ENCODE measurements at places on chromosomes 11 and 22. TPM values are rescaled to one million over a fixed set of nuclear protein-coding genes. Genes with fewer than 3 reads are reported as not detected.
A peak's percentile ranks its signal among the peaks of the same experiment; 100 is the strongest.

Gene DNHD1
- total RNA-seq, result 48.0 TPM

Gene KDM4D
- total RNA-seq, result 0.33 TPM

Gene UEVLD
- 8.0 TPM for total RNA-seq

Gene OR10A2
- not detected for total RNA-seq

Gene PGR
- total RNA-seq, result not detected

Gene CARD16
- total RNA-seq, result 40.8 TPM

Gene ACR
- not detected for total RNA-seq

Gene TEX12
- total RNA-seq, result 0.70 TPM

Gene RNF121
- total RNA-seq, result 28.4 TPM

Gene CNTN5
- not detected for total RNA-seq

Gene KCNJ5
- 0.13 TPM for total RNA-seq

Gene PES1
- total RNA-seq, result 36.0 TPM

DNA sequence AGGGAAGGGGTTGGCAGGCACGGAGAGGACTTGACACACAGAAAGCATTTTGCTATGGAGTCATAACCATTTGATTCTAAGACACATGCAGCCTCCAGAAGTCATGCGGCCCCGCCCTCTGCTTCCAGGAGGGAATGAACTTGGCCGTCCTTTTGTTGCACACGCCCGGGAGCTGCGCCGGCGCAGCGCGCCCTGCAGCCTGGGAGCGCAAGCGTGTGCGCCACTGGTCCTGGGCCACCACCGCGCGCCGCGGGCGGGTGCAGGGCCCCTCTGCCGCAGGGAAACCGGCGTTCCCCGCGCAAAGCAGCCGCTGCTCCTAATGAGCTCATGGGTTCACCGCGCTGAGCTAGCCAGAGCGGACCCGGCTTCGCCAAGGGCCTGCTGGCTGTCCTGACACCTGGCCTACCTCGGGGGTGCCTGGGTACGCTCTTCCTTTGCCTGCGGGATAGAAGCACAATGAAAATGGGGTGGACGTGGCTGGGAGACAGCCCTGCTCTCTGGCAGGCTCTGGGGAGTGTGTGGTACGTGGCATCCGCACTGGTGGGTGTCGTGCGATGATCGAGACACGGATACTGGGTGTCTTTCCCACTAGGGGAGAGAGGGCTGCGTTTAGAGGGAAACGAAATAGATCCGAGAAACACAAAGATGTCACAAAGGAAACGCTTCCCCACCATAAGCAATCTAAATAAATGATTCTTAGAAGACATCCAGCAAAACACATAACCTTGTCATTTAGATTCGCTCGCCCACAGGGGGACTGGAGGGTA lies 669 bp downstream of the MICAL3 start:
- no peak for DNase-seq

- DNase-seq, result no peak
Observed at GRCh38 chr11:94880216-94880615, 93.1 kb downstream of the CWC15 start.

DNA sequence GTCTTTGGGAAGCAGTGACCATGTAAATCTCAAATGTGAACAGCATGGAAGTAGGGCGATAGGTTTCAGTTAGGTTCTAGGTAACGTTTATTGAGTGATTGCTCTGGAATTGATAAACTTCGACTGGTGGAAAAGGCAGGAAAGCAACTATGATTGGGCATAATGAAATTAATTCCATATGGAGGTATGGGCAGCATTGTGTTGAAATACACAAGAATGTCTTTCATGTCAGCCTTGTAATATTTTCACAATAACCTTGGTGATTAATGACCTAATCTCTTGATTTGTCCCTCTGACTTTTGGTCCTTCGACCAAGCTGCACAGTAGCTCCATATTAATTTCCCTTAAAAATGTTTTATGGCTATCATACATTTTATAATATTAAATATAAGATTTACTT lies 2.8 kb downstream of the CEP57 start:
- DNase-seq, result no peak

- DNase-seq, result no peak
Observed at GRCh38 chr11:46694607-46695006, 5.8 kb downstream of the ARHGAP1 start.

GRCh38 chr11:68704887-68705286 lies 20.5 kb downstream of the GAL start:
- DNase-seq, result no peak

GRCh38 chr11:120197251-120197891 lies 13.5 kb upstream of the OAF start:
- DNase-seq, result no peak

- DNase-seq, result peak; percentile 48
Observed at GRCh38 chr11:64358907-64359711, at the start of gene RPS6KA4. RPS6KA4 (plus strand) TSS chr11:64359162; CDS start chr11:64359236, 74 bp downstream.

DNA sequence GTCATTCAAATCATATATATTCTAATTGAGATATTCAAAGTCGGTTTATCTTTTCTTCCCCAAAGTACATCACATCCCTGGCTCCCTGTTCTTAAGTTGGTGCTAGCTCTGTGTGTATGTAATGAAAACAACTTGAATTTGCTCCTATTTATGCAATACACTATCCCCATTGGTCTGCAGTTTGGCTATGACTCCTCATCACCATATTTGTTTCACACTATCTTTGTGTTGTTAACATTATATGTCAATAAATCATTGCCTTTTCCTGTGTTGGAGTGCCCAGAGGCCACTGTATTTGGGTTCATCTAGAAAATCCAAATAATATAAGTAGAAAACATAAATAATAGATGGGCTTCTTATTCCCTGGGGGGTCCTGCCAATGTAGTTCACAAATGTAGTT lies 306.6 kb upstream of the TENM4 start:
- no peak for DNase-seq

DNA sequence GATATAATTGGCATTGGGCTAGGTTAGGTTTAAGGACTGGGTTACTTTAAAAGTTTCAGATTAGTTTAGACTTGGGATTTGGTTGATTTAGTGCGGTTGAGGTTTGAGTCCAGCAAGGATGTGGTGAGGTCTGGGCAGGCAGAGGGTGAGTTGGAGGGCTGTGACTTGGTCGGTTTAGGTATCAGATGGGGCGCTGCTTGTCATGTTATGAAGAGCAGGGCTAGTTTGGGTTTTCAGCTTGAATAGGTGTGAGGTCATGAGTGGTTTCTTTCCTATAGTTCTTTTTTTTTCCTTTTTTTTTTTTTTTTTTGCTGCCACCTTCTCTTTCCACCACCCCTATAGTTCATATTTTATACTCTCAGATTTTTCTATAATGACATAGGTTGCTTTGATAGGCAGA lies 4.8 kb downstream of the CLCF1 start:
- no peak for DNase-seq

DNA sequence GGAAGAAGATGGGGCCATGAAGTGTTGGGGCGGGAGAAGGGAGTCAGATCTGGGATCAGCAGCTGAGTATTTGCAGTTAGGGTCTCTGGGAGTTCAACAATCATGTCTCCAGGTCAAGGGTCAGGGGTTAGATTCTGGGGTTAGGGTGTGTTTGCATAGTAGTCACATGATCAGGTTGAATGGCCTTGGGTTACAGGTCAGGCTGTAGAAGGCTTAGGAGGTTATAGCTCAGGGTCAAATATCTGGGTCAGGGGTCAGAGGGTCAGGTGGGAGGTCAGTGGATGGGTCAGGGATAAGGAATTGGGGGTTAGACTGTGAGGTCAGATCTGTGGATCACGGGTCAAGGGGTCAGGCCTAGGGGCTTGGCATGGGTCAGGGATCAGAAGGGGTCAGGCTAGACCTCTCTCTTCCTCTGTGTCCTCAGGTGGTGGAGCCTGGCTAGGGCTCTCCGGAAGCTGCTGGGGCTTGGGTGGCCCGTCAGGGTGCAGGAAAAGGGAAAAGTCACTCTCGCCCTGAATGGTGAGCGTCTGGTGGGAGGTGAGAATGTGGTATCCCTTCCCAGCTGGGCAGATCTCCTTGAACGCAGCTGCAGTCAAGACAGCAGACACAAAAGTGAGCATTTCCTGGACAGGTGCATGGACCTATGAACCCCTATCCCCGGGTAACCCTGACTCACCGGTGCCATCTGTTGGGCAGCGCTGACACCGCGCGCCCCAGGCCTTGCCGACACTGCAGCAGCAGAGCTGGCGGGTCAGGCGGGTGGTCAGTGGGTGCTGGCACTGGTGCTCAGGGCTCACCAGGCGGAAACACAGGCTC lies 6.4 kb downstream of the LTBP3 start:
- DNase-seq, result peak; percentile 53

DNA sequence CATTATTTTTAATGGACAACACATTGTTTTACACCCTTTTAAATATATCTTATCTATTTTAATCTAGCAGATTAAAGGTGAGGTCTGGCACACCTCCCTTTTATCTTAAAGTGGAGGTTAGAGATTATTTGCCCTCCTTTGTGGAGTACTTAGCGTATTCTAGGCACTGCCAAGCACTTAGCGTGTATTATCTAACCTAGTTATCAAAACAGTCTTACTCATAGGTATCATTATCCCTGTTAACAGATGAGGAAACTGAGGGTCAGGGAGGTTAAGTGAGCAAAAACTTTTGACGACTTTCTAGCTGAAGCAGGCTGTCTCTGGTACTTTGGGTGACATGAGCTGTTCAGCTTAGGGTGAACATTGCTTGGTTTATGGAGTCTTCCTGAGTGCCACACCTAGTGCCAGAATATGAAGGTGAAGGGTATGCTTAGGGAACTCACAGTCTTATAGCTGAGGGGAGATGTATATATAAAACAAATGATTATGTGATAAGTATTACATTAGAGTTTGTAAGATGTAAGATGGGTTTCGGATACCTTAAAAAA lies 55.0 kb downstream of the ZNRF3 start:
- no peak for DNase-seq

- no peak for DNase-seq
Observed at GRCh38 chr22:25488244-25489020, 76.0 kb upstream of the GRK3 start.

- DNase-seq, result no peak
Observed at GRCh38 chr11:66986178-66986545, 11.1 kb downstream of the C11orf86 start.

GRCh38 chr11:36729825-36730224 lies 131.8 kb upstream of the RAG2 start:
- no peak for DNase-seq

GRCh38 chr22:43044290-43044712 lies 29.4 kb upstream of the PACSIN2 start:
- DNase-seq, result no peak

- DNase-seq, result no peak
Observed at GRCh38 chr11:72421351-72421750, 13.0 kb downstream of the CLPB start.

DNA sequence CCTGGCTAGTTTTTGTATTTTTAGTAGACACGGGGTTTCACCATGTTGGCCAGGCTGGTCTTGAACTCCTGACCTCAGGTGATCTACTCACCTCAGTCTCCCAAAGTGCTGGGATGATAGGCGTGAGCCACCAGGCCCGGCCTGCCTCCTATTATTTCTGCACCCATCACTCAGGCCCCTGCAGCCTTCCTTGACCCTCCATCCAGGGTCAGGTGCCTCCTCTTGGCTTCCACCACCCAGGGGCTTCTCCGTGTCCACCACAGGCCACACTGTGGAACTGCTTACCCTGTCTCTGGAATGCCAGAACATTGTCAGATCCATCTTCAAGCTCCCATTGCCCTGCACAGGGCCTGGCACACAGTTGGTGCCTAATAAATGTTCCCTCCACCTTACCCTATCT lies 75.4 kb upstream of the RTL6 start:
- no peak for DNase-seq

DNA sequence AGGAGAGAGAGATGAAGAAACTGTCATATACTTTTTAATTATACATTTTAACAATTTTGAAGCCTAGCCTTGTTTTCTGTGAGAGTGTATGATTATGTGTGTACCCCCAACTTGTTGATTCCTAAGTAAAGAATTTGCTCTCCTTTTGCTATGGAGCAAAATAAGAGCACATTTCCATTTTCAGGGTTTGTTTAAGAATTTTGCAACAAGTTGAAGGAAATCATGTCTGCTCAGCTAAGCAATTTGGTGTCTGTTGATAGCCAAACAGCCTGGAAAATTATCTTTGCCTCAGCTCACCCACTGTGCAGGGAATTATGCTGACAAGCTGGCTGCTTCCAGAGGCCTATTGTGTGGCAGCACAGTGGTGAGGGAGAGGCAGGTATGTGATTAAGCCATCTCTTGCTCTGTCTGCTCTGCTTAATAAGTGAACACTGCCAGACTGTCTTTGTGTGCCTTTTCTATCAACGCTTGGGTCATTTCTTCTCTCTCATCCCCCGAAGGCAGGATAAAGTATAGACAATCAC lies 135.1 kb upstream of the TTC12 start:
- DNase-seq, result no peak

DNA sequence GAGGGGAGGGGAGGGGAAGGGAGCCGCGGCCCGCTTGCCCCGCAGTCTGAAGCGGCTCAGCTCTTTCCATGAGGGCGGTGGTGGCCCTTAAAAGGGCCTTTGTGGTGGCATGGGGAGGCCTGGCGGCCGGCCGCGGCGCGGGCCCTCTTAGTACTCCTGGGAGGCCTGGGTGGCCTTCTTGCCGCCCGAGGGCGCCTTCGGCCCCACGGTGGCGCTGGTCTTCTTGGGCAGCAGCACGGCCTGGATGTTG lies 6.9 kb downstream of the DPAGT1 start:
- DNase-seq, result no peak

GRCh38 chr11:73521621-73522020 lies 76.3 kb downstream of the FAM168A start:
- no peak for DNase-seq

DNA sequence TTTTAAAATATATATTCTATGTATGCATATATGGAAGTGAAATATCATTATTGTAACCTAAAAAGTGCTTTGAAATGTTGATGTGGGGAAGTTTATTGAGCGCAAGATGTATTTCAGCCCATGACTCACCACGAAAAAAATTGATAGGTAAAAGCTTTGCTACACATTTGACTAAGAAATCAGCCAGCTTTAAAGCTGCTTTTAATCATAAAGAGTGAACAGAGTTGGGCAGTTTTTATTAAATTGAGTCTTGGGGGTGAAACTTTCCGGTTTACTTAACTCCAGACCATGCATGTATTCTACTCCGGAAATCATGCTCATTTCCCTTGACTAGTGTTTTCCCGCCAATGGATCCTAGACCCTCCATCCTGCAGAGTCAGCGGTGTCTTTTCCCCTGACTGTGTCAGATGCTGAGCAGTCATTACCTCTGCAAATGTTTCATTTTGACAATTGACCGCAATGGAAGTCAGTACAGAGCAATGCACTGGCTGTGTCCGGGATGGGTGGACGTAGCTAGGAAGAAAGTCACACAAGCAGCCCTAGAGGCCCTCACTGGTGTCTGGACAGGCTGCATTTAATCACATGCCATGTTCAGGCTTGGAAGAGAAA lies 47.2 kb upstream of the MPEG1 start:
- no peak for DNase-seq

GRCh38 chr11:46121301-46121723 lies at the start of gene PHF21A:
PHF21A (minus strand) TSS chr11:46121454; CDS start chr11:46084219, 37,235 bp downstream.
- DNase-seq, result peak; percentile 86

- no peak for DNase-seq
Observed at GRCh38 chr11:79925570-79925969, 484.7 kb upstream of the TENM4 start.

- no peak for DNase-seq
Observed at GRCh38 chr22:50316114-50317065, 8.9 kb upstream of the PLXNB2 start.

DNA sequence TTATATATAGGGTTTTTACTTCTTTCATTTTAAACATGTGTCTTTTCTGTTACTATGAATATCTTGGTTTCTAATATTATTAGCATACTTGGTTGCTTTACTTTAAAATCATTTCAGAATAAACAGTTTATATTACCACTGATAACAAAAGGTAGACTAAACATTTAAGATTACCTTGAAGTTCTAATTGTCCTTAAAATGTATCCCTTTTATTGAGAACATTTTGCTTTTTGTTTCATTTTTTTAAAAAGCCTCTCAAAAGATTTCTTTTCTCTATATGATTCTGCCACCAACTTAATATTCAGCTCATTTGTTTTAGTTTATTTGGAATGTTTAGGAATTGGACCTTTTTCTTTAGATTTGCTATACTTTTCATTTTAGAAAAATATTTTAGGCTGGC lies 39.6 kb downstream of the MED15 start:
- DNase-seq, result no peak
